ENCODE measurements at places on chromosomes 13 and 19.
A peak's percentile ranks its signal among the peaks of the same experiment; 100 is the strongest.

GRCh38 chr13:92900446-92900845, 326.2 kb upstream of the GPC6 start:
- DNase-seq: no peak

GRCh38 chr13:46012404-46012803, 40.1 kb downstream of the ZC3H13 start:
- no peak for DNase-seq

- DNase-seq: no peak
Observed at GRCh38 chr19:27770095-27770494, 1442.9 kb downstream of the UQCRFS1 start.

DNA sequence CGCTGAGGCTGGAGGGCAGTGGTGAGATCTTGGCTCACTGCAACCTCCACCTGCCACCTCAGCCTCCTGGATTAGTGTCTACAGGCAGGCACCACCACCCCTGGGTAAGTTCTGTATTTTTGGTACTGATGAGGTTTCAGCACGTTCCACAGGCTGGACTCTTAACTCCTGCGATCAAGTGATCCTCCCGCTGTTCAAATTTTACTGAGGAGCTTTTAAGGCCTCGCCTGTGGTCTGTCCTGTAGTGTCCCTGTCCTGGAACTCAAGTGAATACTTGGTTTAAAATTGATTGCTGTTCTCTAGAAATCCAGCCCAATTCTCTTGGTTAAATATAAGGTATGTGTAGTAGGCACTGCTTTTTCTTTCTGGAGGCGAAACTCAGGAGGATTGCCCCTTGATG, 65.2 kb downstream of the DPRX start:
- DNase-seq: no peak

DNA sequence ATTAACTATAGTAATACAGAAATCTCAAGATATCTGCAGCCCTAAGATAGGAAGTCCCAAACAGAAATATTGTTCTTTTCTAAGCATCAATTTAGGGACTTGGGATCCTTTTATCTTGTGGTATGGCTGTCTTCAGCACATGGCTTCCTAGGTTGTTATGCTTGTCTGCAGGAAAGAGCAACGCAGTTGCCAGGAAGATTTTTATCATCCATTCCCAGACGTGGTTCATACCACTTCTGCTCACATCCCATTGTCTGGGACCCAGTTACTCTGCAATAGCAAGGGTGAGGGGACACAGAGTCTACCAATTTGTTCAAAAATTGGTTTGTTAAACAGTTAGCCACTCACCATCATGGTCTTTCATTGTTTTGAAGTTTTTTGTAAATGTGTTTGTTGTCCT, 85.6 kb upstream of the RXFP2 start:
- no peak for DNase-seq

GRCh38 chr19:47240996-47241918, 10.3 kb upstream of the BBC3 start:
- peak; percentile 91 for DNase-seq

DNA sequence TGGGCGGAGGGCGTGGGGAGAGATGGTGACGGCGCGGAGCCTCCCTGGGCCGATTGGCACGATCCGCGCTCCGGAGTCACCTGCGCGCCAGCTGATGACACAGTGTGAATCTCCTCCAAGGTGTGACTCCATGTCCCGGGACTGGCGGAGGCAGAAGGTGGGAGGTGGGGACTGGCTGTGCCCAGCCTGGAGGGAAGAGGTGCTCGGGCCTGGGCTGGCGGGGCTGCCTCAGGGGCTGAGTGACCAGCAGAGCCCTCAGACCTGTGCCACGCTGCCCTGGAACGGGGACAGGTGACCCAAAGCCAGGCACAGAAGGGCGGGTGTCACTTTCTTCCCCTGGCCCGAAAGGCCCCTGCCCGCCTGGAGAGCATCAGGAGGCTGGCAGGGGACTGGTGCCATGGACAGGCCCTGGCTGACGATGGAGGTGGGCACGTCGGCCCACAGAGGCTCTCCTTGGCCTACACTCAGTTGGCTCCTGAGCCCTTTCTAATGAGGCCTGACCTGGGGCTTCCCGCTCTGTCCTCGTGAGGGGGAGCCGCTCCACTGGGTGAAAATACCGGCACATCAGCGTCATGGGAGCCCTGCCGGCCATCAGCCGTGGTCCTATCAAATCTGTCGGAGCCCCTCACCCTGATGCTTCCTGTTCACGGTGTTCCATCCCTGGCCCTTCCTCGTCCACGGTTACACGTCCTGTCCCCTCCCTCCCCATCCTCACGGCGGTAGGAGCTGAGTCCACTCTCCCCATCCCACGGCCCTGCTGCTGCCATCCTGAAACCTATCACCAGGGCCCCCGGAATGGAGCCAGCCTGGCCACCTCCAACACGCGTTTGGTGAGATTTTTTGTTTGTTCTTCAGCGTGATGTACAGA, 75.6 kb downstream of the SPACA7 start:
- DNase-seq: no peak

- no peak for DNase-seq
Observed at GRCh38 chr19:52785506-52785905, 1.1 kb downstream of the ZNF600 start.

DNA sequence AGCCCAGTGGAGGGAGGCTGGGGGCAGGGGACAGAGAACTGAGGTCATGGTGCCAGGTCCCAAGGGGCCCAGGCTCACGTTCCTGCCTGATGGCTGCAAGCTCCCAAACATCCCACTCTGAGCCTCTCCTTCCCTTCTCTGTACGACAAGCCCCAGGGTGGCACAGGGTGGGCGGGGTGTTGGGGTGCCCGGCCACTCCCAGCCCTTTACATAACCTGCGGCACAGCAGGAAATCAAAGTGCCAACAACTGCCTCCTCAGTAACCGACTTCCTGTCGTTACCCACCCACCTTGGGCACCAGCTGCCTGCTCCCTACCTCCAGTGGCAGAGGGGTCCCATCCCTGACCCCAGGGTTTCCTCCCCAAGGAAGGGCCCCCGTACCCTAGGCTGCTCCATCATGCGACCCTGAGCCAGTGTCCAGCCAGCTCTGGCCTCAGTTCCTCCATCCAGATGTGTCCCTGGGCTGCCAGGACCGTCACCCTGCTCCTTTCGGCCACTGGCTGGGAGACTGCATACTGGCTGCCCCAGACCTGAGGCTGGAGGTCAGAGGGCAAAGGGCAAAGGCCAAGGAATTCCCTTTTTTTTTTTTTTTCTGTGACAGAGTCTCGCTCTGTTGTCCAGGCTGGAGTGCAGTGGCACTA, 27.7 kb upstream of the NFIC start:
- no peak for DNase-seq

DNA sequence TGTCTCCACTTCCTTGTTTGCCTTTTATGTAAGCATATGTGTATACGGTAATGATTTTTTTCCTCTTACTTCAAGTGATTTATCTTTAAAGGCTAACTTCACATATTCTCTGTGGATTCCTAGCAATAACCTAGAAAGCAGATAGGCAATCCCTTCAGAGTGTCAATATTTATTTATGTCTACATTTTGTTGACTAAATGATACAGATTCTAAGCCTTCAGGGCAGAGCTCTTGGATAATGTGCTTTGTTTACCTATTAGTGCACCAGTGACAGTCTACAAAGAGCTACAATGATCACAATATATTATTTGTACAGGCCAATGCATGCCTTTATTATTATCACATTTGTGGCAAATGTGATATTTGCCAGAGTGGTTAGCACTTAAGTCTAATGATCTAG, 406.2 kb downstream of the EFNB2 start:
- peak; percentile 28 for DNase-seq

DNA sequence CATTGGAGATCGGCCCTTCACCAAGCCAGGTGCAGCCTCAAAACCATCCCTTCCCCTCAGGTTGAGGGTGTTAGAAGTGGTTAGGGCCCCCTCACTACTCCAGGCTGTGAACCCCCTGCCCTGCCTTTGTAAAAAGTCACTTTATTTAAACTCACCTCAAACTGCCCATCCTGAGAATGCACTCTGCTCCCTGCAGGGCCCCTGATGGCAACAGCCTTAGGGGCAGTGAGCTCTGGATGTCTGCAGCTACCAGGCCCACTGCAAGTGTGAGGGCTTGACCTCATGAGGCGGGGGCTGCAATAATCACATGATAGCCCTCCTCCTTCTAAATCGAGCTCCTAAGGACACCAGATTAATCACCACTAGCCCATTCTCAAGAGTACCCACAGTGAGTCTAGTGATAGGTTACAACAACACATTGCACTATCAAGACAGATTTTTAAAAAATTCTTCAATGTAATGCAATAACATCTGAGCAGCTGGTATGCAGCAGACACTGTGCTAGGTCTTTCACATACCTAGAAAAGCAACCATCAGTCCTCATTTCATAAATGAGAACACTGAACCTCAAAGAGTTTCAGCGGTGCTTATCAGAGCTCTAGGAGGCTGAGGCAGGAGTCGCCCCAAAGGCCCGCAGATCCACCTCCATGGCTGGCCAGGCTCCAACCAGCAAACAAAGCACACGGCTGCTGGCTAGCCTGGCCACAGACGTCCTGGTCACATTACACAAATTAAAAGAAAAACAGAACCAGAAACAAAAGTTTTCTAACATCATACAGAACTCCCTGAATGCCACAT, 26.0 kb downstream of the SLC7A1 start:
- DNase-seq: no peak

DNA sequence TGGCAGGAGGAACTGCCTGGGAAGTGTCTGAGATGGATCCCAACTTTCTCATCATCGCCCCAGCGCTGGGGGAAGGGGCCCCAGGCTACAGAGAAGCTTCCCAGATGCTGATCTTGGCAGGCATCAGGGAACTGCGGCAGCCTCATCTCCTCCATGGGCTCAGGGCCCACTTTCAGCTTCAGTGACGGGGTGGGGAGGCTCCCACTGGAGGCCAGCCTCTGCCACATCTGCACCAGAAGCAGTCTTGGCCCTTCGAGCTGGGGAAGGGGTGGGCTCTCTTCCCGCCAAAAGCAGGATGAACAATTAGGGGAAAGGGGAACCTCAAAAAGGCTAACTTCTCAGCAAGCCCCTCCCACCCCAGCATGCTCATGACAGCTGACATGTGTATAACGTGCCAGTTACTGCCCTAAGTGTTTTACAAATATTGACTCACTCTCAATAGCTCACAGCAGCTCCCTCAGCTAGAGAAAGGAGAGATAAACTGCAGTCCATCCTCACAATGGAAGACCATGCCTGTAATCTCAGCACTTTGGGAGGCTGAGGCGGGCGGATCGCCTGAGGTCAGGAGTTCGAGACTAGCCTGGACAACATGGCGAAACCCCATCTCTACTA, 7.1 kb upstream of the S1PR2 start:
- DNase-seq: no peak

GRCh38 chr19:41083516-41083915, 4.7 kb upstream of the CYP2A13 start:
- DNase-seq: no peak

- no peak for DNase-seq
Observed at GRCh38 chr13:21071015-21071414, 9.6 kb upstream of the LATS2 start.

GRCh38 chr19:45815481-45816216, 541 bp upstream of the RSPH6A start:
- DNase-seq: peak; percentile 47

GRCh38 chr13:100523981-100524386, 64.6 kb downstream of the GGACT start:
- no peak for DNase-seq

DNA sequence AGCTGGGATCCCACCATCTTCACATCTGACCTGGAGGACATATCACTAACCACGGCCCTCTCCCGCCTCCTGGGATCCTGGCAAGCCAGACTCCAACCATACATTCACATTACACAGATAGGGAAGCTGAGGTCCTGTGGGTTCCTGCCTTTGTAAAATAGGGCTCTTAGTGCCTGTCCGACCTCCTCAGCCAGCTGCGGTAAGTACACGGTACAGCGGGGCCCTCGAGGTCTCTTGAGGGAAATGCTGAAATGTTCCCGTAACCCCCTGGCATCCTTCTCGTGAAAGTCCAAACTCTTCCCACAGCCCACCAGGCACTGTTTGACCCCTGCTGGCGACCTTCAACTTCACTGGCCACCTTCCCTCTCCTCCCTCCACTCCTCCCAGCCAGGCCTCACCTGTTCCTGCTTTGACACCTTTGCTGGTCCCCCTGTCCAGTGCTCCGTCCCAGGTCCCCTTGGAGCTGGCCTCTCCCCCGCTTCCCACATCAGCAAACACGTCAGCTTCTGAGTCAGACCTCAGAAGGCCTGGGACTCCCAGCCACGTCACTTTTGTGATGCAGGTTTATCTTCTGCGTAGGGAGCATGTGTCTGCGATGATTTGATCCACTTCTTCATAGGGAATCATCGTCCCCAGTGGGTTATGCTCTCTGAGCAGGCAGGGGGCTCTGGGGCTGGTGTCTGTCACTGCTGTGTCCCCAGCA, 8.8 kb upstream of the GNG7 start:
- DNase-seq: no peak

GRCh38 chr13:102830646-102831045, 15.2 kb upstream of the ERCC5 start:
- no peak for DNase-seq

DNA sequence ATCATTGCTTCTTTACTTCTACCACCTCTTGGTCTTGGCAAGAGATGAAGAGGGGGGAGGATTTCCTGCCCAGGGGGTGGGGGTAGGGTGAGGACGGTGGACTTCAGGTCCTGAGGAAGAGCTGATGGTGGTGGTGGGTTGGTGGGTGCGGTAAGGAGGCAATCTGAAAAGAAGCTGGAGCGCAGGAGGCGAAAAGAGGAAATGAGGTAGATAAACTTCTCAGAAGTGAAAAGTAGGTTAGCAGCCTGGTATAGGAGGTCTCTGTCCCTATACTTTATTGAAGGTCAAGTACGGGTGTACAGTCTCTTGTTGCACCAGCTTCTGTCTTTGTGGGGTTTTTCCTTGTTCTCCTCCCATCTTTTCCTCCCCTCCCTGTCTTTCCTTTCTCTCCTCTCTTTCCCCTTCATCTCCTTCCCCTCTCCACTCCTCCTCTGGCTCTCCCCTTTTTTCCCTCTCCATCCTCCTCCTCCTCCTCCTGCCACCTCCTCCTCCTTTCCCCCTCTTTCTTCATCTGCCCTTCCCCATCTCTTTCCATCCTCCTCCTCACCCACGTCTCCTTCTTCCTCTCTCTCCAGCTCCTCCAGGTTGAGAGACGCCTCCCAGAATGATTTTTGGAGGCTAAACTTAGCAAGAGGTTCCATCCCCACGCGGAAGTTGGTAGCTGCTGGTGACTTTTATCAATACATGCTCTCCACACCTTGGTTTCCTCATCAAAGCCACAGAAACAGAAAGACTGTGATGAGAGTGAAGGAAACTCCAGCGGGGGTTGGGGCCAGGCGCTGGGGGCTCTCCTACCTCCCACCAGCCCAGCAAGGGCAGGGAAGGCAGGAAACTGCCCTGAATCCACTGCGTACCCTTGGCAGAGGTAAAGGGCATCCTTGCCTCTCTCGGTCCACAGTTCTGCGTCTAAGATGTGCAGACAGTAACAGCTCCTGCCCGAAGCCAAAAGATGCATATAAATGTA, 15.3 kb downstream of the TNFSF14 start:
- DNase-seq: no peak

DNA sequence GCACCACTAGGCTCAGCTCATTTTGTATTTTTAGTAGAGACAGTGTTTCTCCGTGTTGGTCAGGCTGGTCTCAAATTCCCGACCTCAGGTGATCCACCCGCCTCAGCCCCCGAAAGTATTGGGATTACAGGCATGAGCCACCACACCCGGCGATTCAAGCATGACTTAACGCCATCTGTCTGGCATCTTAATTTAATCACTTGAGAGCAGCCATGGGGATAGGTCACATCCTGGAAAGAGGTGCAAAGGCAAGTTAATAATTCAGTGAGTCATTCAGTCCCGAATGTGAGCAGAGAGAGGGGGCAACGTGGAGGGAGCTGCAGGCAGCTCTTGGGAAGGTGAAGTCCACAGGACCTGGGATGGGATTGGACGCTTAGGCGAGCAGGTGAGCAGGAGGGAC, 31.7 kb upstream of the USP29 start:
- no peak for DNase-seq

GRCh38 chr19:31616031-31616430, 266.8 kb upstream of the TSHZ3 start:
- no peak for DNase-seq

Data from NCI-H1105 (cell line).